ENCODE measurements at places on chromosomes 16 and 17.

- DNase-seq = no peak
These were observed 13.9 kb downstream of the TNS4 start for GRCh38 chr17:40487371-40488020.

- DNase-seq = no peak
These were observed 22.9 kb upstream of the APPBP2 start for GRCh38 chr17:60548990-60549389.

- DNase-seq = peak; percentile 42
These were observed 5.0 kb downstream of the ARMC7 start for GRCh38 chr17:75114552-75115314.

GRCh38 chr16:27242868-27243590 lies 25.5 kb downstream of the NSMCE1 start:
- no peak for DNase-seq

DNA sequence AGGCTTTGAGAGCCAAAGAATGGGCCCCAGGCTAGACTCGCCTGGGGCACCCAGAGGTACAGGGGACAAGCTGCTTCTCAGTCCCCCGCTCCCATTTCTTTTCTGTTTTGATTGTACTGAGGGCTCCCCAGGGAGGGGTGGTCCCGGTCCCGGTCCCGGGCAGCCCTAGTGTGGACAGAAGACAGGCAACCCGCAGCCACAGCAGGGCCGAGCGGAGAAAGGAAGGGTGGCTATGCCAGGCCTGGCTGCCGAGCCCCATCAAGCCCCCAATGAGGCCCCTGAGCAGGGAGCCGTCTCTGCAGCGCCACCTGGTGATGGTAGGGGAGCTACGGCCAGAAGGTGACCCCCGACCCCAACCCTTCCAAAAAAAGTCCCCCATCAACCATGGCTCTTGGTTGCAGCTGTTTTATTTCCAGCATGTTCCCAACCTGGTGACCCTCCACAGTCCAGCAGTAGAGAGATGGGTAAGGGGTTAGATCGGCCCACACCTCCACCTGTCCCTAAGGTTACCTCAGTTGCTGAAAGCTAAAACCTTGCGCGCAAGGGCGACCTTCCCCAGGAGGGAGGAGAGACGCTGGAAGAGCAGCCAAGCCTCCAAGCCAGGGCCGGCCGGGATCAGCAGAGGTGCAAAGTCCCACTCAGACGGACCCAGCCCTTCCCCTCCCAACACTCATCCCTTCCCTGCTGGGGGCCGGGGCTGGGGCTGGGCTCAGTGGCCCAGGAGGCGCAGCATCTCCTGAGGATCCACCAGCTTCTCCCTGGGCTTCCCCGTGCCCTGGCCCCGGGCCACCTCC lies 2.6 kb upstream of the GRIN2C start:
- peak; percentile 48 for DNase-seq

DNA sequence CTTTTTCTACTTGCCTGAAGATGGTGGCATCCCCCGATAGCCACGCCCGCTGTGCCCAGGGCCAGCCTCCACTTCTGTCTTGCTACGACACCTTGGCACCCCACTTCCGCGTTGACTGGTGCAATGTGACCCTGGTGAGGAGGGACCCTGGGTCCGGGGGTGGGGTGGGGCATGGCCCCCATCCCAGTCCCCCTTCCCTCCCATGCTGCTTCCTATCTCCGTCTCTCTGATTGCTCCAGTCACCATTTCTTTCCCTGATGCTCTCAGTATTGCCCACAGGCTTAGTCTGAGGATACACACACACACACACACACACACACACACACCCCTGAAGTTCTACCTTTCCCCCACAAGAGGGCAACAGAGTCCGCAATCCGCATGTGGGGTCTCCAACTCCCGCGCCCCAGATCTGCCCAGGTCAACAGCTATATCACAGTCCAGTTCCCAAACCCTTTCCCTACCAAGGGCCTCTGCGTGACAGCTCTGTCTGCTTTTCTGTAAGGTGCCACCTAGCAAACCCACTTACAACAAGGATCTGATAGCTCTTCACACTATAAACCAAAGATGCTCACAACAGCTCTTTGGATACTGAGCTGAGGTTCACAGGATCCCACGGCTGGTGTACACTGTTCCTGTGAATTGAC lies 3.4 kb downstream of the SGCA start:
- peak; percentile 72 for DNase-seq

GRCh38 chr17:35981246-35981645 lies at the start of gene CCL16:
Gene CCL16 (minus strand): TSS chr17:35981497. CDS start chr17:35981420, 77 bp downstream.
- no peak for DNase-seq

DNA sequence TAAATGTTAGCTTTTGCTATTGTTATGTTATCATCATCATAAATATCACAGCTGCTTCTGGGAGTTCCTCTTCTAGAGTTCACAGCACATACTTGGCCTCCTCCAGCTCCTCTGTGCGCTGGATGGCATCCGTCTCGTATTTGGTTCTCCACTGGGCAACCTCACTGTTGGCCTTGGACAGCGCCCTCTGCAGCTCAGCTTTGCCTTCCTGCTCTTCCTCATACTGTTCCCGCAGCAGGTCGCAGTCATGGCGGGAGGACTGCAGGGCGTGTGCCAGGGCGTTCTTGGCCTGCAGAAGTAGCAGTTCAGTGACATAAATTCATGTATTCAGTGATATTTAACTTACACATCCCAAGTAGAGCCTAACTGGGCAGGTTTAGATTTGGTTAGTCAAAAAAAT lies 23.4 kb downstream of the MYH8 start:
- DNase-seq = no peak

- no peak for DNase-seq
These were observed 22.0 kb downstream of the UBN1 start for GRCh38 chr16:4869147-4869805.

DNA sequence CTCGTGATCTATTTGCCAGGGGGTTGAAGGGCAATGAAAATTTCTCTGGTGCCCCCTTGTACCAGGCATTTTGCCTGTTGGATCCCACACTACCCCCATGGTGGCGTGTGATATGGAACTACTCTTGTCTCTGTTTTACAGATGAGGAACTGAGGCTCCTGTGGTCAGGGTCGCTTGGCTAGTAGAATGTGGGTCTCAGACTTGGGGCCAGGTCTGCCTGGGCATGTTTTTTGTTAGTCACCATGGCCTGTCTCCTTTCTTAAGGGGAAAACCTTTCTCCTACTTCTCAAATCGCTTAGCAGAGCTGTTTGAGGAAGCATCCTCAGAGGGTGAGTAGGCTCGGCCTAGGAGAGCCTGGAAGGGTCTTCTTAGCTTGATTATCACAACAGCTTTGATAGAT lies 51.2 kb downstream of the CLEC16A start:
- DNase-seq = peak; percentile 19
